NCI-H774 (cell line): ENCODE measurements at places on chromosomes 2 and 18.
A peak's percentile ranks its signal among the peaks of the same experiment; 100 is the strongest.

DNA sequence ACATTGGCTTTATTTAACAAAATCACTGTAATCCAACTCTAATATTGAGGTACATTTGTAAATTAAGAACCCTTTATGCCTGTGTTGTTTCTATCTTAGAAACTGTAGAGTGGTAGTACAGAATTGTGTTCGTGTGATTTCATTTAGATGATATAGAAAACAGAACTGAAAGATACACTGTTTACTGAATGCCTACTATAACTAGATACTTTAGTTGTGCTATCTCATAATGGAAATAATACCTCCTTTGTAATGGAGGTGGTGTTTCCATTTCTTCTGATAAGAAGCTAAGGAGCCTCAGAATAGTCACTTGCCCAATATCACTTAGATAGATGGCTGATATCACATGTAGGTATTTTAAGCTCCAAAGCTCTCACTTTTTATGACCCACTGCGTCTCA lies 62.5 kb upstream of the UBXN4 start:
- no peak for DNase-seq

DNA sequence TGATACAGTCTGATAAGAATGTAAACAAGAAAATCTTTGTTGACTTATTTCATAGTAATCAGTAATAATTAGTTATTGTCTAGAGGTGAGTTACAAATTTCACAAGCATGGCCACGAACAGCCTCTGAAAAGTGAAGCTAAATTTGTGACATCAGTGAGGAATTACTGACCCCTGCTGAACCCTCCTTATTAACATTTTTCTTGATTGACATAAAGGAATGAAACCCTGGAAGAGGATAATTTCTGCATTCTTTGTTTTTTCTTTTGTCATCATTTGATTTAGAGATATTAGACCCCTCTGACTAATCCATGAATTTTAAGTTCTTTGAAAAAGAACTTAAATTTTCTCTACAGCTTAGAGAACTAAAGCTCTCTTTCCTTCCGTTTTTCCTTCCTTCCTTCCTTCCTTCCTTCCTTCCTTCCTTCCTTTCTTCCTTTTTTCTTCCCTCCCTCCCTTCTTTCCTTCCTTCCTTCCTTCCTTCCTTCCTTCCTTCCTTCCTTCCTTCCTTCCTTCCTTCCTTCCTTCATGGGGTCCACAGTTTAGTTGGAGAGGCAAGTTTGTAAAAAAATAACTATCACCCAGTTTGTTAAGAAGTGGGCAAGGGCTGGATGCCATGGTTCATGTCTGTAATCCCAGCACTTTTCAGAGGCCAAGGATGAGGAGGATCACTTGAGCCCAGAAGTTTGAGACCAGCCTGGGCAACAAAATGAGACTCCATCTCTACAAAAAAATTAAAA lies 387.0 kb downstream of the MTX2 start:
- DNase-seq: no peak

GRCh38 chr2:127768775-127769479 lies 42.0 kb downstream of the WDR33 start:
- DNase-seq: no peak

- no peak for DNase-seq
These were observed 97.0 kb downstream of the NEB start for GRCh38 chr2:151637271-151637781.

- DNase-seq: no peak
These were observed 18.1 kb downstream of the CCNYL1 start for GRCh38 chr2:207729465-207729998.

DNA sequence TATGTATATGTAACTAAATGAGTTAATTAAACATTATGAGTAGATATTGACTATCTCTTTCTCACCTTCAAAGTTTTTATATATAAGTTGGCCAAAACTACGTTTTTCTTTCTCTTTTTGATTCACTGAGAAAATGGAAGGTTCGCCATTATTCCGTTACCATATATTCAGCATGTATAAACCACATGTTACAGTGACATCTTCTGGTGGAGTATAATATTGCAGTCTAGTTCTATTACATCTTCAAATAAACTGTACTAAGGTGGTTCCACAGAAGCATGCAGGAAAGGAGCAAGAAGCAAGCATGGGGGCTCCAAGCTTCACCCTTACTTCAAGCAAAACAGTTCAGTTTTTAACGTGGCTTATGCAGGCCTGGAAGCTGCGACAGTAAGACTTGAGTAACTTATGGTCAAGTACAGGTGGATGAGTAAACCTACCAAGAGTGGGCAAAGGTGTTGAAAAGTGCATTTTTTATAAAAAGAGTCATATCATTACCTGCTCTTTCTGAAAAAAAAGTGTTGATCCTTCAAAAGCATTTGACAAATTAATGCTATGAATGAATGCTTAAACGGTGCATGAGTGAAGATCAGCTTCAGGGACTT lies 129.8 kb upstream of the RAB6C start:
- DNase-seq: peak; percentile 10

DNA sequence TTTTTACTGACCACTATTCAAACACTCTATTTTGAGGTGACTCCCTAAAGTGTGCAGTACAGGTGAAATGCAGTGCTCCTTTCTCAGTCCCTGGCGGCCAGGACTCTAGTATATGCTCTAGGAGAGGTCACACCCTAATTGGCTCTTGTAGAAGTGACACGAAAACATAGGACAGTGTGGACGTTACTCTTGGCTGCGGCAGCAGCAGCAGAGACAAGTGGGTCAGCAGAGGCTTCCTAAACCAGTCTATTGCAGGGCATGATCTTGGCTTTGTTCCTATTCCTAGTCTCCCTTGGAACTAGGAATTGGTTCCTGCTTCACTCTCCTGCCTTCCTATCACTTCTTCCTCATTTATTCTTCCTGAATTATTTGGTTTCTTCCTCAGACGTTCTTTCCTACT lies 10.1 kb upstream of the ONECUT2 start:
- no peak for DNase-seq

DNA sequence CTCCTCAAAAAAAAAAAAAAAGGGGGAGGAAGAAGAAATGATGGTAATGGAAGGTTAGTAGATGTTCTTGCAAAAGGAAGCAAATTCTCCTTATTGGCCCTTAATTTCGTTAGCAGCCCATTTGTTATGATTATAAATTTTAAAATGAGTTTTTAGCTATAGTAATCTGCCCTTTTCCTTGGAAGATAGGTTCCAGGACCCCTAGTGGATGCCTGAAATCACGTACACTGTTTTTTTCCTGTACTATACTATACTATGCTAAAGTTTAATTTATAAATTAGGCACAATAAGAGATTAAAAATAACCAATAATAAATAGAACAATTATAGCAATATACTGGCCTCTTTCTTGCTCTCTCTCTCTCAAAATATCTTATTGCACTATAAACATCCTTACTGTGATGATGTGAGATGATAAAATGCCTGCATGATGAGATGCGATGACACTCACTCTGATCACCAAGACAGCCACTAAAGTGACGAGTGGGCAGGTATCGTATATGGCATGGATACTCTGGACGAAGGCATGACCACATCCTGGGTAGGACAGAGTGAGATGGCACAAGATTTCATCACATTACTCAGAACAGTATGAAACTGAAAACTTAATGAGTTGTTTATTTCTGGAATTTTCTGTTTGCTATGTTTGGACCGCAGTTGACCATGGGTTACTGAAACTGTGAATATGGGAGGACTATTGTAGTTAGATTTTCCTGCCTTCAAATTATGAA lies 87.2 kb downstream of the KCTD18 start:
- no peak for DNase-seq

DNA sequence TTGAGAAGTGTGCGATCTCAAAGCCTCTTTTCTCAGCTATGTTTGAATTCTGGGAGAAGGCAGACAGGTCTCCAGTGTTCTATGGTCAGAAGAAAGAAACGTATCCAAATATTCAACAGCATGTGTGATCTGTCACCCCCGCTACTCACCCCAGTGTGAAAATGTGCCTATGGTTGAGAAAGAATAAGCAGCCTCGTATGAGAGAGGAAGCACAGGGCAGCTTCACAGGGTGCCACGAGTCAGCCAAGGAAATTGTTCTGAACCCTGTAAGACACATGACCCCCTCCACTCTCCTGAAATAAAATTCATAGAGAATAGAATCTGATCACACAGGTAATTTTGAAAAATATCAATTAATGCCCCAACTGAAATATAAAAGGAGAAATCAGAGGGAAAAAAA lies 8.0 kb upstream of the SF3B1 start:
- no peak for DNase-seq

GRCh38 chr2:129710670-129711495 lies 268.6 kb upstream of the RAB6C start:
- no peak for DNase-seq

GRCh38 chr2:85999061-85999831 lies 106.4 kb downstream of the POLR1A start:
- DNase-seq: no peak

DNA sequence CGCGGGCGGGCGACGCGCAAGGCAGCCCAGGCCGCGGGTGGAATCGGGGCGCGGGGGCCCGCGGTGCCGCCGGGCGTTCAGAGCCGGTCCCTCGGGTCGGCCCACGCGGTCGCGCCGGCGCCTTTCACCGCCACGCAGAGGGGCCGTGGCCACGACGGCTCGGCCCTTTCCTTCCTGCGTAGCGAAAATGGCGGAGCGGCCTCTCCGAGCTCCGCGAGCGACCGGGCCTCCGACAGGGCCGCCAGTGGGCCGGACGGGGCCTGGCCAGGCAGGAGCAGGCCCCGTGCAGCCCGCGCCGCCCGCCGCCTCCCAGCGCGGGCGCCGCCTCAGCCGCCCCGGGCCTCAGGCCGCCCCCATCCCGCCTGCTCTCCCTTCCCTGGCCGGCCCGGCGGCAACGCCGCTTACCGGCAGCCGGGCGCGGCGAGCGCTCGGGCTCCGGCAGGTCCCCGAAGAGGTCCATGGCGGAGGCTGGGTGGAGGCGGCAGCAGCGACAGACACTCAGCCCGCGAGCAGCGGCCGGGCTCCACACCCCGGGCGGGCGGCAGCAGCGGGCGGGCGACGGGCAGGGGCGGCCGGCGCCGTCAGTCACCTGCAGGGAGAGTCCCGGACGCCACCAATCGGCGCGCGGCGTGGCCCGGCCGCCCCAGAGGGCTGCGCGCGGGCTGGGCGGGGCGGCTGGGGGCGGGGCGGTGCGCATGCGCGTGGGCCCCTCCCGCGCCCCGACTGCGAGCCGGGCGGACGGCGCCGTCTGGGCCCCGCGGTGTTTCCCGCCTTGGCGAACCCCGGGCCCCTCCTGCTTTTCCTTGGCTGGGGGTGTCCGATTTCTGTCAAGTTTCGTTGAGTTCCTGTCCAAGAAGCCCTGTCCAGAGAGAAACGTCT lies at the start of gene ILKAP:
Gene ILKAP (minus strand): TSS at position 602 of the 879 bp plus-strand sequence. CDS start 142 bp downstream, at position 460.
- DNase-seq: peak; percentile 80

- DNase-seq: no peak
These were observed 322.2 kb upstream of the HS6ST1 start for GRCh38 chr2:128640845-128641360.

DNA sequence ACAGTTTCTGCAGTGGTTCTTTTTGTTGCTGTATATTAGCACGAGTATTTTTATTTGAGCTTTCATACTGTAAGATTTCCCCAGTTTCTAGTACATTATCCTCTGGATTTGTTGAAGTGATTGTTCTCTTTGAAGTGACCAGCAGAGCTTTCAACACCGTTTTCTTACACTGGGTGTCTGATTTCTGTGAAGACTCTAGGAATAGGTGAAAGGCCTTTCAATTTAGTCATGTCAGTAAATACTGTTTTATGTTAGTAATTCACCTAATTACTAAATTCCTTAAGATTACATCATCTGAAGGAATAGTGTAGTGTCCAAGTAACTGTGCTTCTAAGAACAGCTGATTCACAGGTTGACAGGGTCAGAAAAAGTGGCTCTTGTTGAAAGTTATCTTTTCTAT lies 2.3 kb downstream of the PPM1B start:
- no peak for DNase-seq

- no peak for DNase-seq
These were observed 25.1 kb downstream of the ABCB11 start for GRCh38 chr2:169005994-169006393.

GRCh38 chr2:85582492-85582891 lies 1.7 kb upstream of the VAMP5 start:
- DNase-seq: no peak

- DNase-seq: peak; percentile 66
These were observed 96.2 kb upstream of the ZNF532 start for GRCh38 chr18:58768293-58768974.

DNA sequence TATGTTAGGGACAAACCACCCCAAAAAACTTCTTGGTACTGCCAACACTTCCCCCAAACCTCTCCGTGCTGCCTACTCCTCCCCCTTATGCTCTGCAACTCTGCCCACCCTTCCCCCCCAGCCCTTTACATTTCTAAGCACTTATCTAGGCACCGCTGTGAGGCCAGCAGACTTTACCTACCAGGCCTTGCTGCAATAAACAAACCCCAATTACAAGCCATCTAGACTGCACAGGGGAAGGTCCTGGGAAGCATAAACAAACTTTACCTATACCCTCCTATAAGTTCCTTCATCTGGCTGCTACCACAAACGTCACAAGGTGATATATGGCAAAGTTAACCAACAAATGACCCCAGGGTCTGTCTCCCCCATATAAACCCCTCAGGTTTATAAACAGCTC lies 259.4 kb upstream of the GULP1 start:
- DNase-seq: no peak

DNA sequence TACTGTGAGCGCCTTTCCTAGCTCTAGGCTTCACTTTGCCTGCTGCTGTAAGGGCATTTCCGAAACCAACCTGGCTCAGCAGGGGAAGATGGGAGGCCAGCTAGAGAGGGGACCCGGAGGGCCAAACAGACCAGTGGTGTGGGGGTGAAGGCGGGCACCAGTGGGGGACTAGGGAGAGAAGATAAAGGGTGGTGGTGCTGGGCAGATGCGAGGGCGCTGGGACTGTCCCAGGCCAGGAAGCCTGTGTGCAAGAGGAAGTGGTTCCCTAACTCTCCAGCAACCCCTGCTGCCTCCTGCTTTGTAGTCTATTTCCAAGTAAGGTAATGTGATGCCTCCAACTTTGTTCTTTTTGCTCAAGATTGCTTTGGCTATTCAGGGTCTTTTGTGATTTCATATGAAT lies 73.1 kb downstream of the DNAH7 start:
- no peak for DNase-seq

DNA sequence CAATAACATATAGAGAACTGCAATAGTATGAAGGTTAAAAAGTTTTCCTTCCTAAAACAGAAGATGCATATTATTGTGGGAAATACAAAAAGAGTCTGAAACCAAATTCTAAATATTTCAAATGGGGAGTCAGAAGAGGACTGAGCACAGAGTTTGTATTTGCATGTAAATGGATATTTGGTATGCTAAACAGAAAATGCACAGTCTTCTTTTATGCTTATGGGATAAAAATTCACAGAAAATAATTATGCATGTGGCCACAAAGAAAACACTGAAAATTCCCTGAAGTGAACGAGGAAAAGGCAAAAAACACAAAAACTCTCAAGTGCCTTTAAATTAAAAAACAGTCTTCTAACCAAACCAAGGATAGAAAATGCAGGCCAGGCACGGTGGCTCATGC lies 142.7 kb downstream of the NCKAP5 start:
- no peak for DNase-seq

GRCh38 chr18:21112140-21112473 lies 494 bp upstream of the ROCK1 start:
- DNase-seq: no peak

- no peak for DNase-seq
These were observed 569.9 kb downstream of the EPHA4 start for GRCh38 chr2:221002101-221002685.

- DNase-seq: peak; percentile 24
These were observed 104.0 kb downstream of the PRPF40A start for GRCh38 chr2:152613235-152613634.
